ENCODE measurements at places on chromosomes 16 and 17. TPM values are rescaled to one million over a fixed set of nuclear protein-coding genes. Genes with fewer than 3 reads are reported as not detected.
A peak's percentile ranks its signal among the peaks of the same experiment; 100 is the strongest.

The BLTP2 gene
- 152 TPM for total RNA-seq

DNA sequence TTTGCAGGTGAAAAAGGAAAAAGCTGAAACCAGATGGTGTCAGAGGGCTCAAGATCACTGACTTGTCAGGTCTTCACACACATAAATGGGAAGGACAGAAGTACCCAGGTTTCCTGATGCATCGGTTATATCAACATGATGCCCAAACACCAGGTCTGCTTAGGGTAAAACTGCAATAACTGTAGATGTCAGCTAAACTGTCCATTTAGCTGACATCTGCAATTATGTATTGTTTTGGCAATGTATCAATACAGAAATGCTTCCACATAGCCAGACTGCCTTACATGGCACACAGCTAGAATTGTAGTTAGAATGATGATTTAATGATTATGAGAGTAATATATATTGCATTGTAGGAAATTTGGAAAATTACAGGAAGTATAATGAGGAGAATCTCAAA lies 5.0 kb downstream of the ACSM3 start:
- peaks cover 8% of the 10 kb centered on the region for H3K4me1 ChIP-seq
- no peak overlapping the region for H3K27ac ChIP-seq
- H3K4me3 ChIP-seq = no peak overlapping the region

GRCh38 chr17:6496116-6496481 lies 51.8 kb downstream of the PIMREG start:
- peak; percentile 85 for DNase-seq
- H3K4me3 ChIP-seq = peak overlapping the region; percentile 62
- H3K27me3 ChIP-seq = no peaks in the 10 kb centered on the region

DNA sequence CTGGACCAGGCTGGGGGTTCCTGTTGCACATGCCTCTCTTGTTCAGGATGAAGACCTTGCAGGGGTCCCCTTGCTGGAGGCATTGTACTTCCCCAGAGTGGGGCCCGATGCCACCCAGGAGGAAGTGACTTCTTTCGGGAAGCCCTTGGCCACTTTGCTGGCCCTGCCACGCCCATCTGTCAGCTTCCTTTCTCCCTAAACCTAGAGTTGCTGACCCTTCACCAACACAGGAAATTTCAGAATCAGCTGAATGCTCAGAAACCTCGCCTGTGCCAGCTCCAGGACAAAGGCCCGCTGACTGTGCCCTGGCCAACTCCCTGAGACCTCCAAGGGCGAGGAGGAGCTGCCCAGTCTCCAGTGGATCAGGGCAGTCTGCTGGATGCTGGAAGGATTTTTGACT lies 26.7 kb downstream of the WNT9B start:
- H3K36me3 ChIP-seq = no peaks in the 10 kb centered on the region
- H3K27ac ChIP-seq = no peak overlapping the region
- no peak overlapping the region for H3K4me3 ChIP-seq
- no peak for DNase-seq
- H3K27me3 ChIP-seq = no peaks in the 10 kb centered on the region

DNA sequence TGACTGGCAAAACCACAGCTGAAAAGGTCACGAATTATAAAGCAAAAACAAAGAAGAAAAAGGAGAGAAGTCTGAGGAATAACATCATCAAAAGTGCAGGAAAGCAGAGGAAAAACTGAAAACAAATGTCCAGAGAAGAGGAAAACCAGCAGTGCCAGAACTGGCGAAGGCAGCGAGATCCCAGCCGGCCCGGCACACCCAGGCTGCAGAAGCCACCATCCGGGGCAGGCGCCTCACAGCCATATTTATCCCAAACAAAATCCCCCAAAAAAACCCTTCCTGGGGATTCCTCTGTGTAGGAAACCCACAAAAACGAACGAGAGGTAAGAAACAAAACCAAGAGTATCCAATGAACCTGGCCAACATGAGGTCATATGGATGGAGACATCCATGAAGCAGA lies 10.6 kb downstream of the ZCCHC14 start:
- no peaks in the 10 kb centered on the region for H3K36me3 ChIP-seq
- no peak for DNase-seq
- H3K4me3 ChIP-seq = no peak overlapping the region
- H3K4me1 ChIP-seq = no peaks in the 10 kb centered on the region
- no peak overlapping the region for H3K27ac ChIP-seq
- no peaks in the 10 kb centered on the region for H3K27me3 ChIP-seq

The GNG13 gene
- not detected for total RNA-seq

- H3K4me3 ChIP-seq = no peak overlapping the region
- no peaks in the 10 kb centered on the region for H3K36me3 ChIP-seq
- peaks cover 5% of the 10 kb centered on the region for H3K4me1 ChIP-seq
- no peak overlapping the region for H3K27ac ChIP-seq
Observed at GRCh38 chr17:4479340-4479981, 19.2 kb upstream of the SPNS2 start.

GRCh38 chr16:72094266-72094610 lies 591 bp downstream of the DHX38 start:
- peak; percentile 65 for DNase-seq
- peaks cover 24% of the 10 kb centered on the region for H3K36me3 ChIP-seq
- H3K27me3 ChIP-seq = no peaks in the 10 kb centered on the region

- no peaks in the 10 kb centered on the region for H3K36me3 ChIP-seq
- DNase-seq = no peak
- no peak overlapping the region for H3K27ac ChIP-seq
- H3K4me1 ChIP-seq = peaks cover 34% of the 10 kb centered on the region
- no peak overlapping the region for H3K4me3 ChIP-seq
Observed at GRCh38 chr16:87784812-87785211, 19.0 kb upstream of the KLHDC4 start.

The G6PC1 gene
- not detected for total RNA-seq

GRCh38 chr16:24996731-24997130 lies 18.4 kb downstream of the ARHGAP17 start:
- no peak overlapping the region for H3K4me3 ChIP-seq
- no peak overlapping the region for H3K27ac ChIP-seq
- H3K36me3 ChIP-seq = no peaks in the 10 kb centered on the region
- no peak for DNase-seq

GRCh38 chr17:72264682-72265405 lies 144.0 kb downstream of the SOX9 start:
- H3K4me3 ChIP-seq = no peak overlapping the region
- no peaks in the 10 kb centered on the region for H3K36me3 ChIP-seq
- no peak for DNase-seq
- no peak overlapping the region for H3K27ac ChIP-seq
- peaks cover 33% of the 10 kb centered on the region for H3K4me1 ChIP-seq

The KRT14 gene
- total RNA-seq = not detected

- no peaks in the 10 kb centered on the region for H3K27me3 ChIP-seq
- H3K27ac ChIP-seq = no peak overlapping the region
- H3K4me3 ChIP-seq = no peak overlapping the region
- H3K4me1 ChIP-seq = no peaks in the 10 kb centered on the region
Observed at GRCh38 chr16:23899869-23900268, 64.1 kb downstream of the PRKCB start.

GRCh38 chr17:35540589-35541404 lies 3.3 kb upstream of the SLFN12L start:
- no peak overlapping the region for H3K4me3 ChIP-seq
- H3K36me3 ChIP-seq = no peaks in the 10 kb centered on the region
- H3K4me1 ChIP-seq = peaks cover 9% of the 10 kb centered on the region
- no peak overlapping the region for H3K27ac ChIP-seq

DNA sequence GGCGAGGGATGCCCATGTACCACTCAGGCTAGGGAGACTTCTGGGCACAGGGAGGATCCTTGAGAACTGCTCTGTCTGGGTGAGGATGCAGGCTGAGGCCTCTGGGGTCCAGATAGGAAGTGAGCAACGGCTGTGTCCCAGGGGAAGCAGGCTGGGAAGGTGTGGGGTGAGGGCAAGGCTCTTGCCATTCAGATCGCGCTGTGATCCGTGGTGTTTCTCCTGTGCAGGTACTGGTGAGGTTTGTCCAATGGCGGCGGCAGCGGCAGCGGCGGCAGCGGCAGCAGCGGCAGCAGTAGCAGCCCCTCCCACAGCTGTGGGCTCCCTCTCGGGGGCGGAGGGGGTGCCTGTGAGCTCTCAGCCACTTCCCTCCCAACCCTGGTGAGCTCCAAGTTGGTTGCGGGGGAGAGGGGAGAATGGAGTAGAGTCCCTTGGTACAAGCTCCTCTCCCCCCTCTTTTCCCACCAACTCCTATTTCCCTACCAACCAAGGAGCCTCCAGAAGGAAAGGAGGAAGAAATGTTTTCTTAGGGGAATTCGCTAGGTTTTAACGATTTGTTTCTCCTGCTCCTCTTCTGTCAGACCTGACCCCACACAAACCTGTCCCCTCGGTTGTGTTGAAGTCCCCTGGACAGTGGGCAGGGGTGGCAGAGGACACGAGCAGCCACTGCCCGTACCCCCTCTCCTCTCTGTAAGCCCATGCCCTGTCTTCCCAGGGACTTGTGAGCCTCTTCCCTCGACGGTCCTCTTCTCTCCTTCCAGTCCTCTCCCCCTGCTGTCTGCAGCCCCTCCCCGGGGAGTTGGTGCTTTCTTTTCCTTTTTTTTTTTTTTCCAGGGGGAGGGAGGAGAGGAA lies 1.9 kb upstream of the PRRT2 start:
- peak; percentile 62 for DNase-seq
- H3K27ac ChIP-seq = peak overlapping the region; percentile 57
- peaks cover 73% of the 10 kb centered on the region for H3K4me1 ChIP-seq
- H3K36me3 ChIP-seq = peaks cover 23% of the 10 kb centered on the region
- H3K27me3 ChIP-seq = no peaks in the 10 kb centered on the region
